ENCODE measurements at places on chromosomes 12 and 14.

DNA sequence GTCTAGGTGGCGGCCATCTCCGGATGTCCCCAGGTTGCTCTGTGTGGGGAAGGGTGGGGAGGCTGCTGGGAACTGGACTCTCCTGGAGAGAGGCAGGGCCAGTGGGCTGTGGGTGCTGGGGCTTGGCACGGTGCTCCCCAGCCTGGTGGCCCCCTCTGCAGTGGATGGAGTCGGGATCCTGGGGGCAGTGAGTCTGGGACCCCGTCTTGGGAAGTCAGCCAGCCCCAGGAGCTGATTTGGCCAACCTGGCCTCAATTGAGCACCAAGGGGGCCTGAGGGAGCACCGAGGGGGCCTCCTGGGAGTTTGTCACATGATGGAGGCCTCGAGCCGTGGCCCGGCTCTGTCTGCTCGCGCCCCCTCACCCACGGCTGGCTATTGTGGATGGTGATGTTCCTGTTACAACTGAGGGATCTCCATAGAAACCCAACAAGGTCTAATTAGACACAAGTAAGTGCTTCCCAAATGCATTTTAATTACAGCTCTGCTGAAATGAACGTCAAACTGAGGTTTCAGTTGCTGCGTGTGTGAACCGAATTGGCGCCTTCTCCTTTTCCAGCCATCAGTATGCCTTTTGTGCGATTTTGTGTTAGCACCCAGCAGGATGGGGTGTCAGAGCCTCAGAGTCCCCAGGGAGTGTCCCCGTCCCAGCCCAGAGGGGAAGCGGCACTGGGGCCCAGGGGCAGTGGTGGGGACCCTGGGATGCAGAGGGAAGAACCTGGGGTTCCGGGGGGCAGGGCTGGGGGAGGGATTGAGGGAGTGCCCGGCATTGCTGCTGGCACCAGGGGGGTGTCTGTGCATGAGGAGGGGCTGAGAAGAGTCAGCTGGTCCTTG is 71.8 kb downstream of the KIF26A start:
- DNase-seq, result no peak

DNA sequence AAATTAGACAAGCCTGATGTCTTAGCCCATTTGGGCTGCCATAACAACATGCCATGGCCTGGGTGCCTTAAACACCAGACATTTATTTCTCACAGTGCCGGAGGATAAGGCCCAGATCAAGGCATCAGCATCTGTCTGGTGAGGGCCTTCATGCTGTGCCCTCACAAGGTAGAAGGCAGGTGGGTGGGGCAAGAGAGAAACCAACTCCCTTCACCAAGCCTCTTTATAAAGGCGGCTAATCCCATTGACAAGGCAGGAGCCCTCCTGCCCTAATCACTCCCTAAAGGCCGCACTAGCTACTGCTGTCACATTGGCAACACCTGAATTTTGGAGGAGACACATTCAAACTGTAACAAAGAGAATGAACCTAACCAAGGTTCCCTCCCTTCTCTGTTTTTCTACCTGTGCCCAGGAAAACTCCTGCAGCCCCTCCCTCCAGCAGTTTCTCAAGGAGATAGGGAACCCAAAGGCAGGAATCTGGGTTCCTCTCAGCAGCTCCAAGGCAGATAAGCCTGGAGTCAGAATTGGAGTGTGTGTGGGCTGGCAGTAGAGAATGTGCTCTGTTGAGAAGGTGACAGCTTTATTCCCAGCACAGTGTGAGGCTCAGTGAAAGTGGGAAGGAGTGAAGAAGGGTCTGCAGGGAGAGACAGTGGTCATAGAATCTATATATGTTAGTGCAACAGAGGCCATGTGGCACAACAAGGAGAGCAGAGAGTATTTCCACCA is 21.7 kb upstream of the GPATCH2L start:
- DNase-seq, result no peak

DNA sequence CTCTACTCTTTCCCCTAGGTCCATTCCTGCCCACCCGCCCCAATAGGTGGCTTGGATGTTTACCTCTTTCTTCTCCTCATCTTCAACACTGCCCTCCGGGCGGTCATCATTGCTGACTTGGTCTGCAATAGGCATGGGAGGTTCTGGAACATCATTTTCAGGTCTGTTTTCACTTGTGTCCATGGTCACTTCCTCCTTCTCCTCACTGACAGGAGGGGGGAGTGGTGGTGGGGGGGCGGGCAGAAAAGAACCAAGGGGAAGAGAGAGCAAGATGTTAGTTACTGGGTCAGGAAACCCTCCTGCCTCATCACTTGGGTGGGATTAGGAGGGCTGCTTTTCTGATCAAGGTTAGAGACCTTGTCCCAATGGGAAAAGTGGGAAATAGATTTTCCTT is 12.1 kb upstream of the CDH24 start:
- no peak for DNase-seq

- no peak for DNase-seq
Observed at GRCh38 chr14:80637756-80638619, 303.6 kb downstream of the CEP128 start.

DNA sequence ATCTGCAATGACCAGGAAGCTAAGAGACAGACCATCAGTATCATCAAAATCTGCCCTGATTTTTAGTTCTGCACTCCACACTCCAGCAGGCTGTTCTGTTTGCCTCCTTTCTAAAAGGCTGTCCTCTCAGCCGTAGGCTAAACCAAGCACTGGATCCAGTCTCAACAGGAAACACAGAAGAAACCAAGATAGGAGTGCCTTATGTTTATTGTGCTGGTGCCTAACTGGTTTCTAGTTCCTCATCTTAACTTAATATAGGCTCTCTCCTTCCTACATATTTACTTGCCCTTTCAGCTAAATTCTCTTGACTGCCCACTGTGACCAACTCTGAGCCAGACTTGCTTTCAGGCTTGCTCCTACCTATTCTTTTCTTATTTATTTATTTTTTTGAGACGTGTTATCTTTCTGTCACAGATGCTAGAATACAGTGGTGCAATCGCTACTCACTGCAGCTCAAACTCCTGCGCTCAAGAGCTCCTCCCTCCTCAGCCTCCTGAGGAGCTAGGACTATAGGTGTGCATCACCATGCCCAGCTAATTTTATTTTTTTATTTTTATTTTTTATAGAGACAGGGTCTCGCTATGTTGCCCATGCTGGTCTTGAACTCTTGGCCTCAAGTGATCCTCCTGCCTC is 30.8 kb downstream of the GALNT4 start:
- DNase-seq, result no peak

- DNase-seq, result no peak
Observed at GRCh38 chr12:33432992-33433391, 6.6 kb downstream of the SYT10 start.

DNA sequence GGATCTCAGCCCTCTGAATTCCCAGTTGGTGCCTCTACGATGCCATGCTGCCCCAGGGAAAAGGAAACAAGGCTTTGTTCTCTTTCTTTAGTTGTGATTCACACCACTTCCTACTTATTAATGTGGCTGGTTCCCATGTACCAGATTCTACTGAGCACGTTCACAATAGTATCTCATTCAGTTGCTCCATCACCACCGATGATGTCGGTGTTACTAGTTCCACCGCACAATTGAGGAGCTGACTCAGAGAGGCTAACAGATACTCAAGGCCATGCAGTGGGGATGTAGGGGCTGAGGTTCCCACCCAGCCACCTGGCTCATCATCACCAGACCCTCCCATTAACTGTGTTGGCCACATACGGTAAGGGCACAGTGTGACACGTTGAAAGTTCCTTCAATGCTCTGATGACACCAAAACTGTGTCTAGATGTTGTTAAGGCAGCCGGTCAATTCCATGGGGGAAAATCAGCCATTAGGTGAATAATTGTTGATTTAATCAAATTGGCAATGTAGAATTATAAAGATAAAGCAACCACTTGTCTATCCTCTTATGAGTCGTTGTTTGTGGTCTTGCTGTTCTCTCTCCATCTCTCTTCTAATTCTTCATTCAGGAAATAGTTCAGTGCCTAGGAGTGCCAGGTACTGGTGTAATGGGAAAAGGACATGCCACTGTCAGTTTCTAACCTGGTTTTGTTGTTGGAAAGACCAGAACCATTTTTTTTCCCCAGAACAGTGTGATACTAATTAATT is 244.2 kb upstream of the CRY1 start:
- DNase-seq, result no peak

- no peak for DNase-seq
Observed at GRCh38 chr12:96375841-96376604, 24.2 kb downstream of the CDK17 start.

- no peak for DNase-seq
Observed at GRCh38 chr12:126588586-126589249, 1523.5 kb downstream of the AACS start.

GRCh38 chr12:28936221-28936620 is 212.9 kb upstream of the FAR2 start:
- DNase-seq, result no peak

DNA sequence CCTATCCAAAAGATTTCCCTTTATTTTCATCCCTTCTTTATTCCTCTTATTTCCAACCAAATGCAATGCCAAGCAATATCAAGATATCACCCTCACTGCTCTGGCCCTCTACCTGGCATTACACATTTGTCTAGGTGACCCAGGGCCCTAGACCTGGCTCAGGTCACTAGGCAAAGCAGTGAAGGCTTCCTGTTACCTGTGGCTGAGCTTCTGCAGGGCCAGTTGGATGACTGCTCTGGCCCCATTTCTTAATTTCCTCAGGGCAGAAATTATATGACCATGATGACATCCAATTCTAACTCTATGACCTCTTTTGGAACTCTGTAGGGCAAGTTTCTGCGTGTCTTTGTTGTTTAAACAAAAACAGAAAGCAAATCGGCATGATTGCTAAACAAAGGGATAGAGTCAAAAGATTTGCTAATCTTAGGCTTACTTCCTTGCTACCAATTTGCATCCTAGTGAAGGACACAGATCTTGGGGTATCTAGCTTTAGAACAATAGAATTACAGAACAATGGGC is 7.4 kb upstream of the CCDC198 start:
- no peak for DNase-seq

- DNase-seq, result no peak
Observed at GRCh38 chr12:65462484-65462883, 184.0 kb downstream of the MSRB3 start.

DNA sequence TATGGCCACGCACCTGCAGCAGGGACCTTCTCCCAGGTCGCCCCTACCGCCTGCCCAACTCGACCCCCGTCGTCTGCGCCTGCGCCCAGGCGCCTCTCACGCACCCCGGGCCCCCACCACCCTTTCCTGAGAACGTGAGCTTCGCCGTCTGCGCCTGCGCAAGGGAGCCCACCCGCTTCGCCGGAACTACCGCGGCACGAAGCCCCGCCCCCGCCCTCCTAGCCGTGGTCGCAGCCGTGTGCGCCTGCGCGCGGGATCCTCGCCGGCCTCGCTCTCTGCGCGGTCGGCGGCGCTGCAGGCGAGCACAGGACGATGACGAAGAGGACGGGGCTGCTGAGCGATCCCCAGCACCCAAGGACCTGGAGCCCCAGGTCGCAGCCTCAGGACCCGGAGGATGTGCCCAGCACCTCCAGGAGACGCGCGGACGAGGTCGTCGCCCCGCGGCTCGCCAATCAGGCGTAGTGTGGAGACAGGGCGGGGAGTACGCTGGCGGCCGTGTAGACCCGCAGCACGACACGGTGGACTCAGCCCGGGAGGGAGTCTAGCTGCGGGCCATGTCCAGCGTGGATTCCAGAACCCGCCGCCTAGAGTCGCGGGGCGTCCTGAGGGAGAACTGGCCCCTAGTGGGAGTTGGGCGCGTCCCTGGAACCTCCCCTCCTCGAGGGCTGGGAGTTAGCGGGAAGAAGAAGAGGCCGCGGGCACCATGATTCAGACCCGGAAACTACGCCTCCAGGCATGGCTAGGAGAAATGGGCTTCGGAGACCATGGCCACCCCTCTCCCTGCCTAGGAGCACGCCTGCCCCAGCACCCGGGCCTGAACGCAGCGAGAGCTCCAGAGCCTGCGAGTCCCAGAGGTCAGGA is 1120.8 kb upstream of the TMEM132C start:
- no peak for DNase-seq

- no peak for DNase-seq
Observed at GRCh38 chr12:51863363-51863932, 14.9 kb upstream of the FIGNL2 start.

DNA sequence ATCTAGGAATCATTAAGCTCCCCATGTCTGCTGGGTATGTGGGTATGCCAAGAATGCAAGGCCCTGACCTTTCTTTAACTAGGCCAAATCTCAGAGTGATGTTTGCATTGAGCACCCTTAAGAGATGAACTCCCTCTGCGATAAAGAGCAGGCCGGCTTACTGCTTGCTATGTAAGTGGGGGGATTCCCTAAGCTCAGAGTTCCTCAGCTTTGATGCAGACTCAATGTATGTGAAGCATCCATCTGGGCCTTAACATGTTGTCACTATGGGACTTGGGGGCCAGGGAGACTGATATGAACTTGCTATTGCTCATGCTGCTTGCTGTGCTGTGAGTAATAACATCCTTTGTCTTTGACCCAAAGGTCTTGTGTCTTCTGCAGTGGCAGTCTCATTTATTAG is 149.7 kb downstream of the C12orf75 start:
- no peak for DNase-seq

GRCh38 chr12:75489187-75489586 is 8.6 kb downstream of the GLIPR1 start:
- no peak for DNase-seq

DNA sequence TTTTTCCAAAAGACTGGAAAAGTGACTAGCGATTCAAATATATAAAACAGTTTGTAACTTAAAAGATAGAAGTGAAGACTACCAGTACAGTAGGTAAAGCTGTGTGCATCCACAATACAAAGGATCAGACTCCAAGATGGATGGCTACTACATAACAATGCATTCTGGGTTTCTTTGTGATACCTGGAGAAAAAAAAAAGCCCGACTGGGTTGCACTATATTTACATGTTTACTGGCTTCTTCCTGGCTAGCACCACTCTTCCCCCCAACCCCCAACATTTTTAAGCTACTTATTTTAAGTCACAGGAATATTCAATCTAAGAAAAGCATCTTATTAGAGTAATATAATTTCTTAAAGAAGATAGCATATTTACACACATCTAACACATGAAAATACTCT is 61.1 kb upstream of the SINHCAF start:
- DNase-seq, result no peak

GRCh38 chr14:102605029-102605428 is 12.6 kb downstream of the RCOR1 start:
- no peak for DNase-seq

All from GM13977 (cell line).